ENCODE measurements at places on chromosomes 16 and 17. TPM values are rescaled to one million over a fixed set of nuclear protein-coding genes. Genes with fewer than 3 reads are reported as not detected.

Gene BAIAP3
- 0.21 TPM for total RNA-seq

DNA sequence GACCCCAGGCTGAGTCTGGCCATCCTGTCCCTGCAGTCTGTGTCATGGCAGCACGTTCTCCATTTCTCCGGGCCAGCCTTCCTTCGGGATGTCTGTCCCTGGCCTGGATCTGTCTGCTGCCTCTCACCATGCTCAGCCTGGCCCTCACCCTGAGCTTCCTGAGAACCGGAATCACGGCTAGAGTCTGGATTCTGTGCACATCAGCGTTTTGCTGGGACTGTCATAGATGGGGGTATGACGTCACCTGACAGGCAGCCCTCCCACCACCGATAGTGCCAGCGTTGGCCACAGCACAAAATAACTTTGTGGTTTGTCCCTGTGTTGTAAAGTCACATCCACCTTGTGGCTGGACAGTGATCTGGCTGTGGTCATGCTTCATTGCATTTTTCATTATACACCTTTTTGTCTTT lies 59.2 kb downstream of the B9D1 start:
- no peak overlapping the region for H3K27ac ChIP-seq
- H3K4me3 ChIP-seq: no peak overlapping the region
- H3K27me3 ChIP-seq: peaks cover 11% of the 10 kb centered on the region
- peaks cover 41% of the 10 kb centered on the region for H3K4me1 ChIP-seq

- no peak overlapping the region for H3K27ac ChIP-seq
- H3K27me3 ChIP-seq: peaks cover 18% of the 10 kb centered on the region
- DNase-seq: no peak
- peaks cover 6% of the 10 kb centered on the region for H3K4me1 ChIP-seq
- H3K4me3 ChIP-seq: peak overlapping the region; percentile 17
- H3K36me3 ChIP-seq: peaks cover 3% of the 10 kb centered on the region
These were observed 419 bp downstream of the GLIS2 start for GRCh38 chr16:4316108-4316863.

Gene NPIPB6
- 2.6 TPM for total RNA-seq
